ENCODE measurements at places on chromosomes 7 and 10.
A peak's percentile ranks its signal among the peaks of the same experiment; 100 is the strongest.

DNA sequence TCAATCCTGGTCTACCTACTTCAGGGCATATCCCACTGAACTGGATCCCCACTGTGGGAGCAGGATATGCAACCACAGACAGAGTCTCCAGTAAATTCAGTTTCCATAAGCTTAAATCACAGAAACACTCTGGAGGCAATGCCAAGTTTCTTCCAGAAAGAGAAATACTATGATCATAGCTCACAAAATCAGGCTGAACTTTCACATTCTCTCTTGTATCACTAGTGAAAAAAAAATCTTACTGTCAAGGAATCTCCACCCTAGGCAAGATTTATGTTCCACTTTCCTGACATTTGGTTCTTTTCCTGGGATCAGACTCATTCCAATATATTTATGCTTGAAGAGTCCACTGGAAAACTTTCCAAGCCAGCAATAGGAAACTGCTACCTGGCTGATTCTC, 749.0 kb downstream of the SUGCT start:
- no peak for DNase-seq

- peak; percentile 45 for DNase-seq
Observed at GRCh38 chr10:32948451-32948850, 9.6 kb downstream of the ITGB1 start.

- DNase-seq, result no peak
Observed at GRCh38 chr10:27723436-27723835, 22.2 kb downstream of the MKX start.

GRCh38 chr10:100612601-100613595, 77.2 kb downstream of the HIF1AN start:
- DNase-seq, result no peak

- no peak for DNase-seq
Observed at GRCh38 chr10:93077860-93078337, 4.2 kb downstream of the CYP26A1 start.

- no peak for DNase-seq
Observed at GRCh38 chr7:122682815-122683550, 15.9 kb downstream of the RNF133 start.

Data from CD4-positive, alpha-beta T cell treated with Interleukin-12 subunit alpha and Interleukin-12 subunit beta, for 1 hour (primary cell).